Uterine smooth muscle cell (primary cell): ENCODE measurements at places on chromosomes 7 and 10. TPM values are rescaled to one million over a fixed set of nuclear protein-coding genes. Genes with fewer than 3 reads are reported as not detected.

Gene TACC2
- 3.5 and 7.5 TPM in 2 replicates for total RNA-seq

Gene PILRA
- 0.12 TPM in 1 of 2 replicates, not detected in the other for total RNA-seq

Gene CHST3
- total RNA-seq = 22.8 and 27.9 TPM in 2 replicates

Gene CYP3A7
- 0.55 and 1.2 TPM in 2 replicates for total RNA-seq

Gene CHCHD2
- total RNA-seq = 535 and 580 TPM in 2 replicates

Gene ASAH2
- 0.75 and 0.77 TPM in 2 replicates for total RNA-seq

Gene ZKSCAN1
- total RNA-seq = 33.1 and 44.9 TPM in 2 replicates

Gene GIMAP7
- 0.11 TPM in 1 of 2 replicates, not detected in the other for total RNA-seq

Gene IFIT1
- total RNA-seq = 12.7 and 16.4 TPM in 2 replicates

Gene CCT6A
- total RNA-seq = 237 and 339 TPM in 2 replicates

Gene NCF1
- total RNA-seq = 0.12 TPM in 1 of 2 replicates, not detected in the other

Gene NSUN6
- 10.6 and 14.1 TPM in 2 replicates for total RNA-seq

Gene NEUROD6
- total RNA-seq = not detected in 2 replicates

Gene CHRM2
- total RNA-seq = 2.2 and 3.1 TPM in 2 replicates

Gene PDK4
- under 0.01 and 0.12 TPM in 2 replicates for total RNA-seq

Gene THSD7A
- total RNA-seq = 0.44 and 0.50 TPM in 2 replicates

Gene CRYGN
- total RNA-seq = 0.25 TPM in 1 of 2 replicates, not detected in the other

Gene COL1A2
- 1,878 and 5,796 TPM in 2 replicates for total RNA-seq

Gene AGR3
- not detected in 2 replicates for total RNA-seq

Gene GPR158
- total RNA-seq = under 0.01 TPM in 1 of 2 replicates, not detected in the other

Gene ADD3
- total RNA-seq = 88.0 and 108 TPM in 2 replicates

Gene FBXO24
- total RNA-seq = 0.55 and 1.4 TPM in 2 replicates

Gene GARIN1A
- total RNA-seq = 0.33 and 0.87 TPM in 2 replicates

Gene NAMPT
- 95.3 and 127 TPM in 2 replicates for total RNA-seq

Gene EN2
- total RNA-seq = not detected in 2 replicates

Gene HKDC1
- total RNA-seq = 1.3 and 10.6 TPM in 2 replicates
